ENCODE measurements at places on chromosomes 2 and 18.
A peak's percentile ranks its signal among the peaks of the same experiment; 100 is the strongest.

- DNase-seq: no peak
These were observed 33.6 kb upstream of the MGAT4A start for GRCh38 chr2:98764499-98764898.

GRCh38 chr18:14942275-14942674 lies 194.3 kb downstream of the ANKRD30B start:
- no peak for DNase-seq

DNA sequence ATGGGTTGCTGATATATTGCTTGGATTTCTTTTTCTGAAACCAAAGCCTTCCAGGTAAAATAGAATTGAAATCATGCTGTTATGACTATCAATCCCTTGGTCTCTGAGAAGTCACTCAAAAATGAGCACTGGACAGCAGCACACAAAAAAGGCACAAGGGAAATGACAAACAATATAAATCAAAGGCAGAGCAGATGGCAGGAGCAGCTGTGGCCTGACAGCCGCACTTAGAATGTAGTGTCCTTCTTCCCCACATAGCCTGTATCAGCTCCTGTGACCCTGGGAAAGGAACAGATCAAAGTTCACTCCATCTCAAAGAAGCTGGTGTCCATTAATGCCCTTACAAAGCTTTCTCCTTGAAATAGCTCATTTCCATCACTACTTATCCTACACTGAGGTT lies 326.7 kb downstream of the SUCLG1 start:
- no peak for DNase-seq

DNA sequence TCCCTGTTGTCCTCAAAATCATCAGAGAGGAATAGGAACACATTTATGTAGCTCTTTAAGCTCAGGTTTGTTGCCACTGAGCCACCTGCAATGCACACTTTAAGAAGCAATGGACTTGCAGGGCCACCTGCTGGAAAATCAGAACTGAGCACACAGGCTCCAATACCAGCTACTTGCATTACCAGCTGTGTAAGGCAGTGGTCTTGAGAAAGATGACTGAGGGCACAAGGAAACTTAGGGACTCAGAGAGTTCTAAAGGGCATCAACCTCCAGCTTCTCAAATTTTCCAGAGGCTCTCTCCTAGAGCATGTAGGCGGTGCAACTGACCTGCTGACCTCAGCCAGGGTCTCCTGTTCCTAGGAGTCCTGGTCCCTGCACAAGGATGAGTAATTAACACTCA lies 2.5 kb upstream of the CNDP2 start:
- no peak for DNase-seq

GRCh38 chr2:239371726-239372686 lies 28.8 kb downstream of the HDAC4 start:
- no peak for DNase-seq

GRCh38 chr2:96529376-96530143 lies 7.0 kb upstream of the ARID5A start:
- DNase-seq: no peak

- no peak for DNase-seq
These were observed 343.8 kb downstream of the PID1 start for GRCh38 chr2:228927028-228928010.

DNA sequence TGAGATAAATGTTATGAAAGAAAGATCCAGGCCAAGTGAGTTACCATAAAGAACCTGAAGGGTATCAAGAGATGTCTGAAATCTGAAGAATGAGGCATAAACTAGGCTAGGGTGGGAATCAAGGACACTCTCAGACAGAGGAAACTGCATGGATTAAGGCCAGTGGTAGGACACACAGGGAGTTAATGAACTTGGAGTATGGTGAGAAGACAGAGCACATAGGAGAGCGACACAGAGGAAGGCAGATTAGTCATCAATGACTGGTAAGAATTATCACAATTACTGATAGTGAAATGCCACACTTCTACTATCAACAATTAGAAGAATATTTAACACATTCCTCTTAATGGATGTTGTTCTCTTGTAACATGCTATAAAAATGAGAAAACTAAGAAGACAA lies 76.9 kb downstream of the TTC21B start:
- no peak for DNase-seq

GRCh38 chr2:222483513-222484039 lies 59.2 kb downstream of the SGPP2 start:
- DNase-seq: peak; percentile 1

- no peak for DNase-seq
These were observed 53.4 kb downstream of the STK25 start for GRCh38 chr2:241454837-241455485.

- DNase-seq: no peak
These were observed 224.5 kb upstream of the REV1 start for GRCh38 chr2:99714349-99714748.

DNA sequence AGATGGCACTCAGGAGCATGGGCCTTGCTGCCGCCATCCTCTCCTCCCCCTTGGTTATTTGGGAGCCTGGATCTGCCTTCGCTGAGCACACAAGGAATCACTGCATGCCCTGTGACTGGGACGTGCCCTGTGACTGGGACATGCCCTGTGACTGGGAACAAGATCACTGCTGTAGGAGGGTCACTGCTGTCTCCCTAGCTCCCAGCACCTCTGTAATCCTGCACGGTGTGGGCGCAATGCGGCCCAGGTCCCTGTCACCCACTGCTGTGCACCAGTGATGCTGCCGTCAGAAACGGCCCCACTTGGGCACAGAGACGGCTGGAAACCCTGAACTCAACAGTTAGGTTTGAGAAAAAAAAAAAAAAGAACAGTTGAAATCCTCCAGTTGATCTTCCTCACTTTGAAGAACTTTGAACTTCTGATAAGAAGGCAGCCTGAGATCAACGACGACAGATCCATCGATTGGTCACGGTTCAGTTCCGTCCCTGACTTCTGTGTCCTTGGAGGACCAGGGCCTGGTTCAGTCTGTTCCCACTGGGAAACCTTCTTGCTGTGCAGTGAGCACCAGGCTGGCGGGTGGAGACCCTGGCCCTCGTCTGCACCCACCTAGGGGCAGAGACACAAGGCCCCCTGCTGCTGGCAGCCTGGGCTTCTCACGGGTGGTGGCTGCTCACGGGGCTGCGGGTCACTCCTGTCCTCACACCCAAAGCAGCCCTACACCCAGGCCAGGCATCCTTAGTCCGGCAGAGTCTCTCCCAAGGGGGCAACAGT lies 125.9 kb downstream of the PXDN start:
- DNase-seq: no peak

DNA sequence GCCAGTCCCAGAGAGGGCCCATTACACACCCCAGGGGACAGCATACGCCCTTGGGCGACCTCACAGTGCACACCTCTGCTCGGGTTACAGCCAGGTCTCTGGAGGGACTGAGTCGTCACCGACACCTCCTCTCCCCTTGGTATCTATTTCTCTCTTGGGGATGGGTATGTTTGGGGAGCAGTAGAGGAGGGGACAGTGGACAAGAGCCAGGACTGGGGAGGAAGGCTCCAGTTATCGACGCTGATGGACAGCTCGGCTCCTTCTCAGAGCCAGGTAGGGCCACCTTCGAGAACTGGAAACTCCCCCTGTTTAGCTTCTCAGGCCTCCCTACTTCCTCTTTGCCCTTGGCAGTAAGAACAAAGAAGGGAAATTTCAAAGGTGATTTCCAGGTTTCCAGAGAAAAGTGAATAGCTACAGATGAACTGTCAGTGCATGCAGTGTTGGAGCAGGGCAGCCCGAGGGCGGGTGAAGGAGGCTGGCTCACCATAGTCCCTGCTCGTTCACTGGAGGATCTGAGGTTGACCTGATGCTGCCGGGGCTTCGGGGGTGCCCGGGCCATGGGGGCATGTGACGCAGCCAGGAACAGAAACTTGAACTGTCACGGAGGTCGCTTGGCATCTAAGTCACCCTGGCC lies 4.4 kb upstream of the SEMA4C start:
- DNase-seq: no peak

GRCh38 chr2:150911766-150912280 lies 349.8 kb downstream of the RBM43 start:
- DNase-seq: no peak

GRCh38 chr2:1995987-1996386 lies 251.7 kb upstream of the PXDN start:
- DNase-seq: no peak

- no peak for DNase-seq
These were observed 167.8 kb upstream of the FOSL2 start for GRCh38 chr2:28224648-28225472.

DNA sequence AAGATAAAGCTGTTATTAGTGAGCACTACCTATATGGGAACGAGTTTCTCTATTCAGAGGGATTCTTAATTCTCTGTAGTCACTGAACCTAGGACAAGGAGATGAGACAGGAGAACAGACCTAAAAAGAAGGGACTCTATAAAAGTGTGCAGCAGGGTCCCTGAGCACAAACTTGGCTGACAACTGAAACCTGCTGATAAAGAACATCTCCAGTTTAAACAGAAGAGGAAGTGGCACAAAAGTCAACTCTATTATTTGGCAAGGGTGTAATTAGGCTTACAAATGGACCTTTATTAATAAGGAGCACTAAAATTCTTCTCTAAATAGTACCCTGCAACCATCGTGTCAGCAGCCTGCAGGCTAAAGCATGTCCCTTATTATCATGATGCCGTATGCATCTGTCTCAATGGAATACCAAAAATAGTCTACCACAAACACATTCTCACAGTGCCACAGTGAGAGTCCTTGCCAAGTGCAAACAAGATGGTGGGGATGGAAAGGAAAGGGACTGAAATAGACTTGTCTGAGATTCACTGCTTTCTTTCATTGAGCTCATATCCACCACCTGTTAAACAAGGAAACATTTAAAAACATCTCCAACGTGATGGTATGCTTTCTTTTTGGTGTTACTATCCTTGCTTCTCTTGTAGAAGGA lies 260.2 kb downstream of the INSIG2 start:
- DNase-seq: no peak

GRCh38 chr2:109343460-109343859 lies 214.5 kb downstream of the SH3RF3 start:
- no peak for DNase-seq

- DNase-seq: no peak
These were observed 97.2 kb downstream of the MYO5B start for GRCh38 chr18:50097702-50098101.

DNA sequence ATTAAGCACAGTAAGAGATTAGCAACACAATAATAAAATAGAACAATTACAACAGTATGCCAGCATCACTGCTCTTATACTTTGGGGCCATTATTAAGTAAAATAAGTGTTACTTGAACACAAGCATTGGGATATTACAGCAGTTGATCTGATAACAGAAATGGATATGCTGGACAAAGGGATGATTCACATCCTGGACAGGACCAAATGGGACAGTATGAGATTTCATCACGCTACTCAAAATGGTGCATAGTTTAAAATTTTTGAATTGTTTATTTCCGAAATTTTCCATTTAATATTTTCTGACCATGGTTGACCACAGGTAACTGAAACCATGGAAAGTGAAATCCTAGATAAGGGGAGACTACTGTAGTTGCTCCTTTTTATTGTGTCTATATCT lies 138.2 kb downstream of the UBR3 start:
- no peak for DNase-seq

- no peak for DNase-seq
These were observed 14.5 kb downstream of the NTSR2 start for GRCh38 chr2:11655495-11655894.

DNA sequence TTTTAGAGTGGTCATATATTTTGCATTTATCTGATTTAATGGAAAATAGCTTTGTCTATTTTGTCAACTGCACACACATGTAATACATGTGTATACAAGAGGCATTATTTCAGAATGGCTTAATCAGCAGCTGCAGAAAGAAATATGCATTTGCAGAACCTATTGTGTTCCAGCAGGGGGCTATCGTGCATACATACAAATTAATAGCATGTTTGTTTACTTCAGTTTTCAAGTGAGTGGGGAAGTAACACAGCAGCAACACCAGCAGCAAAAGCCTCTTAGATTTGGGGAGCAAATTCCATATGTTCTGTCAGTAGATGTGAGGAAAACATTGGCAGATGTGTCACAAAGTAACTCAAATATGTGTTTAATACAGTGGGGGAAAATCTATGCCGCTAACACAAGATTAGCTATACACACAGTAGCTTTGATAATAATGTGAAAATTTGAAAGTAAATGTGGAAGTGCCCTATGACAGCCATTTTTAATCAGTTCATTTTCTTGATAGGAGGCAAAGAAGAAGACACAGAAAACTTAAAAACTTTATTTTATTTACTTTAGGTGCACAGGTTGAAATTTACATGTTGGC lies 218.1 kb downstream of the WDR7 start:
- no peak for DNase-seq

DNA sequence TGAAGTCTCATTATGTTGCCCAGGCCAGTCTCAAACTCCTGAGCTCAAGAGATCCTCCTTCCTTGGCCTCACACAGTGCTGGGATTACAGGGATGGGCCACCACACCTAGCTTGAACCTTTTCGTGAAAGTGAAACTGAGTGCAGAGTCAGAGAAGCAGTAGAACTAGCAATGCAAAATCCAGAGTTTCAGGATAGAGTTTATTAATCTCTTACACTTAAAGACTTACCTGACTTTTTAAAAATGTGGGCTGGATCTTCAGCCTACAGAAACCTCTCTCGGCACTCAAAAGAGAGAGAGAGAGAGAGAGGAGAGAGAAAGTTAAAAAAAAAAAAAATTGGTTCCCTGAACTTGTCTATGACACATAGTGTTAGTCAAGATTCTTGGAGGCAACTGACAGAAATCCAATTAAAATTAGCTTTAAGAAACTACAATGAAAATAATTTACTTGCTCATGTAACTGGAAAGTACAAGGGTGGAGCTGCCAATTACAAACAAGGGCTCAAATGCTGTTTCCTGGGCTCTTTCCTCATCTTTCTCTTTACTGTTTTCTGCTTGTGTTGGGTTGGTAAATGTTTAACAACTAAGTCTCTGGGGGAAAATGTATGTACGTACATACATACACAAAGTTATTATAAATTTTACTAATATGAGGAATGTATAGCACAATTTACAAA lies 98.1 kb upstream of the CERS6 start:
- no peak for DNase-seq

GRCh38 chr2:238415036-238415764 lies 11.5 kb upstream of the ASB1 start:
- DNase-seq: no peak

DNA sequence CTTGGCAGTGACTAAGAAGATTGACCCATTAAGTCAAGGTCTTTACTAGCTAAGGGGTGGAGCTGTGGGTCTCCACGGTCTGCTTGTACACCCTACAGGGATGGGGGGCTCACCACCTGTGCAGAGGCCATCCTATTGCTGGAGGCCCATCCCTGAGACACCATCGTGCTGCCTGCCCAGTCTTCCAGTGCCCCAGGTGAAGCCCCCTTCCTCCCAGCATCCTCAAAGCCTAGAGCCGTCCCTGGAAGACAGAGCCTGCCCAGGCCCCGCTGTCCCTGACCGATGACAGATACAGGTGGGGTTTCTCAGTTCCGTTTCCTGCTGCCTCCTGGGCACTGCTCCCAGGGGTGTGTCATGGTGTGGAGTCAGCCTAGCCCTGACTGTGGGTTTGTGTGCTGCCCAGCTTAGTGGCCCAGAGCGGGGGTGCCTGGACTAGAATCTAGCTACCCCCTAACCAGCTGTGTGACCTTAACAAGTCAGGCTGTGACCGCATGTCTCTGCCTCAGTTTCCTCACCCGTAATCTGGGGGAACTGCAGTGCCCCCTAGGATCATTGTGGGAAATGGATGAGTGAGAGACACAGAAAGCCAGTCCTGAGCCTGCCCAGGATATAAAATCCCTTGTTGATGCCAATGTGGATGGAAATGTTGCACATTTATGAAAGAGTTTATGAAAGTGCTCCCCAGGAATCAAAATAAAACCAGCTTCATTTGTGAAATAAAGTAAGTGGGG lies 2.0 kb downstream of the OTOS start:
- DNase-seq: no peak

- DNase-seq: no peak
These were observed 63.2 kb upstream of the TFCP2L1 start for GRCh38 chr2:121348128-121348740.

- no peak for DNase-seq
These were observed 51.0 kb downstream of the TSHZ1 start for GRCh38 chr18:75261430-75262223.
